ENCODE measurements at places on chromosomes 11 and 22.

GRCh38 chr11:121419836-121420235 is 32.3 kb upstream of the SORL1 start:
- DNase-seq, result no peak

DNA sequence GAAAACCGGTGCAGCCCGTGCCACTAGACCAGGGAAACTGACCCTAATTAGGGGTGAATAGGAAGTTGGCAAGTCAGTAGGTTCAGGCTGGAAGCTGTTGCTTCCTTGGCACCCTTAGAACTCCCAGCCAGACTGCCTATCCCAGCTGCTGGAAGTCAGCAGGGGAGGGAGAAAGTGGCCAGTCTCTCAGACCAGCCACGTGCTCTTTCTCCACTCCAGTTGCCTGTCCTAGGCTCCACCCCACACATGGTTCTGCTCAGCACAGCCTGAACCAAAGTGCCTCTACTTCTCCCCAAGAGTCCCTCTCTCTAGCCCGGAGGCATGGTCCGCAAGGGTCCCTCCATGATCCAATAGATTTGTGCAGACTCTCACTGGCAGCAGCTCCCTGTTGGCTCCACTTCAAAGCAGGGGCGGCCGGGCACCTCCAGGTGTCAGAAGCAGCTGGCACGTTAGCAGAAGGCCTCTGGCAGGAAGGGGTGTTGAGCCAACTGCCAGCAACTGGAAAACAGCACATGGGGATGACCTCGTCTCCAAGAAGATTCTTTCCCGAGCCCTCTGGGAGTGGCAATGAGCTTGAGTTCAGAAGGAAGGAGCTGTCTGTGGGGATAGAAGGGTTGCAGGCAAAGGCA is 27.7 kb downstream of the ARFGAP2 start:
- no peak for DNase-seq

DNA sequence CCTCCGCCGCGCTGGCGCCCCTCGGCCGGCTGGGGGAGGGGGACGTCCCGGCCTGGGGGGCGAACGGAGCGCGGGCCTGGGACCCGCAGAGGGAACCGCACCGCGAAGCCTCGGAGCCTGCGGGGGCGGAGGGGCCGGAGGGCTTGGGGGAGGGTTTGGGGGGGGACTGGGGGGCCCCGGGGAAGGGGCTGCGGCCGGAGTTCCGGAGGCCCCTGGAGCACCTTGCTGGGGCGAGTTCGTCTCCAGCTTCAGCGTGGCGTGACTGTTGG is 261 bp upstream of the SCT start:
- DNase-seq, result no peak

- no peak for DNase-seq
Observed at GRCh38 chr11:27842290-27842689, 142.0 kb upstream of the BDNF start.

GRCh38 chr11:101254037-101254436 is 124.4 kb upstream of the PGR start:
- DNase-seq, result no peak

All from AG08396 (cell line).